ENCODE measurements at places on chromosomes 2 and 18.

DNA sequence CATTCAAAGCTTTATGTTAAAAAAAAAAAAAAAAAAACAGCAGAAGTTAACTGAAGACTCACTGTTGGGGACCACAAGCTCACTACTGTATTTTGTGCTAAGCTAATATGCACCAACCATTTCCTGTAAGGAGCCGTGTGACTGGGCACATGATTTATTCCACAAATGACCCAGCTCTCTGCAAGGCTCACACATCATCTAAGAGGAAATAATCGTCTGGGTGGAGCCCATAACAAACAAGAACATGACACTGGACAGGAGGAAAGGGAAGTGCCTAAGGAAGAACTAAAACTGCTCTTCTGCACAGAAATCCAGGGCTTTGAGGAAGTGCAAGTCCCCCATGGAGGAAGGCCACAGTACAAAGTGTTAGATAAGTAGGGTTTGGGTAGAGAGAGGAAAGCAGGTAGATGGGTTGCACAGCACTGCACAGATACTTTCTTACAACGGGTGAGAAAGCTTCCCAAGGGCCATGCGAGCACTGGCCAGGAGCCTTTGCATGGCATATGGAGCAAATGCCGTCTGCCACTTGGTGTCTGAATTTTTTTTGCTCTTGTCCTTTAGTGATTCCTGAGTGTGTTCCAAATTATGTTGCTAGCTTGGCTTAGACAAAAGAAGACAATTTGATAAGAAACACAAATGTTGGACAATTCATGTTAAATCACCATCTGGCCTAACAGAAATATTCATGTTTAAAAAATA is 24.4 kb downstream of the NFE2L2 start:
- DNase-seq, result no peak

GRCh38 chr2:113178891-113179290 is 5.1 kb downstream of the PSD4 start:
- DNase-seq, result no peak

GRCh38 chr2:201986463-201986735 is 47.3 kb upstream of the FZD7 start:
- DNase-seq, result no peak

- no peak for DNase-seq
Measured at GRCh38 chr2:187117483-187117882, 268.5 kb upstream of the ZSWIM2 start.

DNA sequence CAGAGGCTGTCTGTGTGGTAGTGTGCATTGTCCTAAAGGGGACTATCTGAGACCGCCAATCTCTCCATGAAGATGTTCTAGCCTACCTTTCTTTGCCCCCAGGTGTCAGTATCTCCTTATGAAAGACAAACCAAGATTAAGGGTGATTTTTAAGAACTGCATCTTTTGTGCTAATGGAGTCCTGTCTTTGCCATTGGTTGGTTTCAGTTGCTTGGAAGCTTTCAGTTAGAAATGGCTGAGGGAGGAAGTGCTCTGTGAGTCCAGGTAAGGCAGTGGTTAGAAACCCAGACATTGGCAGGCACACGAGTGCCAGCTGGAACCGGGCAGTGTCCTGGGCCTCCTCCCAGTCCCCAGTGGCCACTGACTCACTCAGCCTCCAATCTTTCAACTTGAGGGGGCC is 111.3 kb downstream of the DOCK10 start:
- no peak for DNase-seq

DNA sequence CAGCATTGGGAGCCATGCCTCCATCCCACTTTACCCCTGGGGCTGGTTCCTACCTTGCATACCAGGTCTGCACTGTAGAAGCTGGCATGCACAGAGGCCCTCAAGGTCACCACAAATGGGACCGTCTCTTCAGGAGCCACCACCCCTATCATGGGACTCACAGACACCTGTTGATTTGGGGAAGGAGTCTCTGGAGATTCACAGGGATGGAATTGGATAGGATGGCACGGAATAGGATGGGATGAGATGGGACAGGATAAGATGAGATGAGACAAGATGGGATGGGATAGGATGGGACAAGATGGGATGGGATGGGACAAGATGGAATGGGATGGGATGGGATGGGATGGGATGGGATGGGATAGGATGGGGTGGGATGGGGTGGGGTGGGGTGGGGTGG is 16.1 kb upstream of the CRYBA2 start:
- no peak for DNase-seq

DNA sequence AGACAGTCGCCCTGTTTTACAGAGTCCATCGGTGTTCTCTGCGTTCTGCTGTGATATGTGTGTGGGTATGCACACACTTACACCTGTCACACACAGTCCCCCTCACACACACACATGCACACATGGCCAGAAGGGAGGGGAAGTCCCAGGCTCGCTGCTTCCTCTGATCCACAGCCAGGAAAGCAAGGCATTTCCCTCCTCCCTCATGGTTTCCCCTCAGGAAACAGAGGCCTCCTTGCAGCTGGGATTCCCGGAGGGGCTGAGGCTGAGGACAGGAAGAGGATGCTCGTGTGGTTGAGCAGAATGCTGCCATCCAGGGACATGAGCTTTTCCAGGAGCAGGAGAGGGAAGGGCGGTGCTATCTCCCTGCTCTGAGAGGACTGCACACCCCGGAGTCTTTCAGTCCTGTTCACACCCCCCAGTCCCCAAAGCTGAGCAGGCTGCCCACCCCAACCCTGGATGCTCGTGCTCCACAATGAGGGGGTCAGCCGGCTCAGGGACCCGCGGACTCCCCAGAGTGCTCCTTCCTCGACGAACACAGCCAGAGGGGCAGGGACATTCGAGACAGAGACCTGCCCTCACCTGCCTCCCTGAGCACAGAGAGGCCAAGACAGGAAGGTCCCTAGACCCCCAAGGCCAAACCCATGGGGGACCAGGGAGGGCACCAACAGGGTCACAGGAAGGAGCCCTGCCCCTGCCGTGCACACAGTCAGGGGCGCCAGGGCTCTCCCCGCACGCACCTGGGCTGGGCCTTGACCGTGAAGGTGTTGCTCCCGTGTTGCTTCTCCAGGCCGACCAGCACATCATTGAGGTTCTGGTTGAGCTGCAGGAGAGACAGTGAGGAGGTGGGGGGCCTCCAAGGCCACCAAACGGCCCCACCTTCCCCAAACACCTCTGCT is 45.3 kb downstream of the BIN1 start:
- DNase-seq, result no peak

DNA sequence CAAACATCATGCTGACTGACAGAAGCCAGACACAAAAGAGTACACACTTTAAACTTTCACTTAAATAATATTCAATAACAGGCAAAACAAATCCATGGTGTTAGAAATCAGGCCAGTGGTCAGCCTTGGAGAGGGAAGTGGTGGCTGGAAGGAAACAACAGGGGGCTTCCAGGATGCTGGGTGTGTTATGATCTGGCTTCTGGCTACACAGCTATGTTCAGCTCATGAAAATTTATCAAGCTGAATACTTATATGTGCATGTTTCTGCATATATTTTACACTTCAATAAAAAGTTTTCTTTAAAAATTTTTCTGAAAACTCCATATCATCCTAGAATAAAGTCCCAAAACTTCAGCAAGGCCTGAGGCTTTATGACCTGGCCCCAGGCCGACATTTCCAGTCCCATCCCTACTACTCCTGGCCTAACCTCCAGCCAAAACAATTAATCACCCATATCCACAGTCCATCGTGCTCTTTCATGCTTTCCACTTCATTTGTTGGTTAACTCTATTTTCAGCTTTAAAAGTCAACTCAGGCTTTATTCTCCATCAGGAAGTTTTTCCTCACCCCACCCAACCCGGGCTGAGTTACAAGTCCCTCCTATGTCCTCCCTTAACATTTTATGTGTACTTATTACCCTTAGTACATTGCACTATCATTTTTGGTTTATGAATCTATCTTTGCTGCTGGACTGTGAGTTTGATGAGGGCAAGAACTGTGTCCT is 27.9 kb upstream of the SPTBN1 start:
- no peak for DNase-seq

GRCh38 chr18:46702471-46702870 is 45.5 kb upstream of the LOXHD1 start:
- no peak for DNase-seq

- no peak for DNase-seq
Measured at GRCh38 chr2:120422465-120423160, 76.7 kb downstream of the INHBB start.

DNA sequence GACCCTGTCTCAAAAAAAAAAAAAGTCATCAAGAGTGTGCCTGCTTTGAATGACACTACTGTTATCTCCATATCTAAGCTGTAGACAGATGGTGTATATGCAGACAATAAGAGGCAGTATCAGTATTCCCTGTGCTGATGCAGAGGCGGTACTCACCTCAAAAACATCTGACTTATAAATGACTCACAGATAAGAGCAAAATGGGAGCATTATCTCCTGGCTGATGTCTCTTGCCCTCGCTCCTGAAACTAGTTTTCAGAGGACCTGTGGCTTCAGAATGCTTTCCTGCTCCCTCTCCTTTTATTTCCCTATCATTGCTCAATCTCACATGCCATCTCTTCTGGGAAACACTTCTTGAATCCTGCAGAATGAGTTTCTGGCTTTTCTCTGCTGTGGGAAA is 289.6 kb downstream of the PTPRM start:
- no peak for DNase-seq

- DNase-seq, result no peak
Measured at GRCh38 chr2:164593959-164594358, 27.3 kb downstream of the GRB14 start.

- no peak for DNase-seq
Measured at GRCh38 chr18:78893281-78894032, 86.2 kb upstream of the SALL3 start.

- no peak for DNase-seq
Measured at GRCh38 chr2:15367205-15367604, 193.9 kb downstream of the NBAS start.

- DNase-seq, result no peak
Measured at GRCh38 chr2:35160871-35161270, 1194.7 kb upstream of the CRIM1 start.

- no peak for DNase-seq
Measured at GRCh38 chr2:68690851-68691250, 43.8 kb upstream of the ARHGAP25 start.

- no peak for DNase-seq
Measured at GRCh38 chr2:215442401-215442787, 6.5 kb upstream of the FN1 start.

- no peak for DNase-seq
Measured at GRCh38 chr2:110800611-110801402, 68.4 kb downstream of the ACOXL start.

DNA sequence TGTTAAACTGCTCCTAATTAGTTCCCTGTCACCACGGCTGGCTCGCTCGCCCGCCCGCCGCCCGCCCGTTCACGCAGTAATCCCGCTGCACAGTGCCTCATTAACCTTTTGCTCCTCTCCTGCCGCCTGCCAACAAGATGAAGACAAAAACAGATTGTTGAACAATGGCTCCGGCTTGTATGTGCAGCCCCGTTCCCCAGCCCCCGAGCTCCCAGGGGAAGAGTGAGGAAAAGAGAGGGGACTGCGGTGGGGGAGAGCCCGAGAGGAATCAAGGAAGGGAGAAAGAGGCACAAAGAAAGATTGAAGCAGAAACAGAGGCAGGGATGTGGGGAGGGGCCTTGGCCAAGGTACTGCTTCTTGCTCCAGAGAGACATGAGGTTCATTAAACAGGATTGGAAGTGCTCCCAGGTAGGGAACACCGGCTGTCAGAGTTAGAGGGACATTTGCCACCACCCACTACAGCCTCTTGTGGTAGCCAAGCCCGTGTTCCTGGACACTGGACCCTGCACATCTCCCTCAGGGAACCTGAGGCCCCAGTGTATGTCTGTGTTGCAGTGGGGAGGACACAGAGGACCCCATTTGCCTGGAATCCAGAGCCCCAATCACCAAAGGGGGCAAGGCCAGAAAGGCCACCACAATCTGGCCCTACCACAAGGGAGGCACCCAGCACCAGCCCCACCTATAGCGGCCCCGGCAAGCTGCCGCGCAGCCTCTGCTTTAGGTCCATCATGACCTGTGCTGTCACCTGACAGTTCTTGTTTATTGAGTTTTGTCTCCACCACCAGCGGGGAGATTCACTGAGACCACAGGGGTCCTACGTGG is 38.1 kb downstream of the EMX1 start:
- DNase-seq, result no peak

GRCh38 chr18:10368456-10369453 is 85.7 kb upstream of the APCDD1 start:
- DNase-seq, result no peak

DNA sequence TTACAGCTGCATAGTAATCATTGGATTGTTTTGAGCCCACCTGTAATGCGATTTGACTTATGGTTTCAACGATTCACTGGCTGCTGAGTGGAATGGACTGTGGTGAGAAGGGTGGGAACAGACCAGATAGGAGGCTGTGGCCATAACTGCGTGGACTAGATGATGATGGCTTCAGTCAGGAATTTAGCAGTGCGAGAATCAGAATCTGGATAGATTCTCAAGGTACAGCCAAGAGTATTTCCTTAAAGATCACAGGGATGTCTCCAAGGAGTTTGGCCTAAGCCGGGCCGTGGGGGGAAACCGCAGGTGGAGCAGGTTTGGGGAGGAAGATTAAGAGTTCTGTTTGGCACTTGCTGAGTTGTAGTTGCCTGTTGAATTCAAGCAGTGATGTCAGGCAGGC is 44.0 kb upstream of the CHMP1B start:
- no peak for DNase-seq

GRCh38 chr18:23196119-23197007 is 61.1 kb downstream of the CABLES1 start:
- DNase-seq, result no peak

GRCh38 chr2:62578803-62579640 is 73.0 kb upstream of the TMEM17 start:
- no peak for DNase-seq

DNA sequence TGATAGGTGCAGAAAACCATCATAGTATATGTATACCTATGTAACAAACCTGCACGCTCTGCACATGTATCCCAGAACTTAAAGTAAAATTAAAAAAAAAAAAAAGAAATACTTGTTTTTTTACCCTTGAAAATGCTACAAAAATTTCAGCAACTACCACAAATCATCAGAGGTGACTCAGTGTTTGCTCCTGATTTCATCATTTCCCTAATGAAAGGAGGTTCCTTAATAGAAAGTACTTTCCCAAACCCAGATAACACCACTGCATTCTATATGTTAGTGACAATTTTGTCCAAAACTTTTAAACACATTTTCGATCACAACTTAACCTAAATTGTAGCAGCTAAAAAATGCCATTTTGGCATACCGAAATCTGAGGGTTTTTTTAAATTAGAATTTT is 163.3 kb downstream of the SLC39A10 start:
- DNase-seq, result no peak

GRCh38 chr2:160680294-160680693 is 186.7 kb upstream of the RBMS1 start:
- DNase-seq, result no peak

- DNase-seq, result no peak
Measured at GRCh38 chr2:34012715-34013302, 413.7 kb upstream of the FAM98A start.
